Urinary bladder (tissue), 4 donors: ENCODE measurements at places on chromosomes 2 and 18. TPM values are rescaled to one million over a fixed set of nuclear protein-coding genes. Genes with fewer than 3 reads are reported as not detected.

GRCh38 chr2:236861944-236862343, 223.7 kb upstream of the COPS8 start:
- DNase-seq = no peak

The POTEF gene
- not detected for total RNA-seq

DNA sequence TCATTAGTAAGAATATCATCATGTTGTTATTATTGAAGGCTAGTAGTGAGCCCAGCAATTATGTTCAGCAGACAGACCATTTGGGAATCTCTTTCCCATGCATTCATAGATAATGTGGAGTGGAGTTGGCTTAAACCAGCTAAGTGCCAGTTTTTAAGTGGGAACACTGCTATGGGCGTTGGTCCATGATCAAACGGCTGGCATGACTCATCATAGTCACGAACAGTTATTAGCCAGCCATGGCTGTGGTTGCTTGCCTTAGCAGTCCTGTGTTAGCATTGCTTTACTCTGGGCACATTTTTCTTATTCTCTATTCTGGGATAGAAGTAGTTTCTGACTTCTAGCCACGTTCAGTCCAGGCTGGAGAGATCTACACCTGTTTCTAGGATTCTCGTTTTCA, 17.7 kb downstream of the EIF4E2 start:
- DNase-seq = no peak

DNA sequence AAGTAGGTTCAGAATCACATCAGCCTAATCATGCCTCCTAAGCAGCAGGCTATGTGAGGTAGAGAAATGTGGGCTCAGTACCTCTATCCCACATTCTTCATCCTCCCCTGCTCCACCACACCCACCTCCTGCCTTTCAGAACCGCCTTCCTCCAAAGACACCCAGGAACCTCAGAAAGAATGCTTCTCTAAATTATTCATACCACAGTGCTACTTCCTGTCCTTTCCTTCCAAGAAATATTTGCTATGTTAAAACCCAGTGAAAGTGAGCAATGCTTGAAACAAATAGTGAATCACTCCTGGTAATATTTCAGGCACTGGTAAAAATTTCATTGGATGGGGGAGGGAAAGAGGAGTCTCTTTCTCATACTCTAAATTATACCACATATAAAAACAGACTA, 24.0 kb upstream of the CREB1 start:
- DNase-seq = no peak

- no peak for DNase-seq
Measured at GRCh38 chr2:11074246-11074820, 80.9 kb upstream of the SLC66A3 start.

DNA sequence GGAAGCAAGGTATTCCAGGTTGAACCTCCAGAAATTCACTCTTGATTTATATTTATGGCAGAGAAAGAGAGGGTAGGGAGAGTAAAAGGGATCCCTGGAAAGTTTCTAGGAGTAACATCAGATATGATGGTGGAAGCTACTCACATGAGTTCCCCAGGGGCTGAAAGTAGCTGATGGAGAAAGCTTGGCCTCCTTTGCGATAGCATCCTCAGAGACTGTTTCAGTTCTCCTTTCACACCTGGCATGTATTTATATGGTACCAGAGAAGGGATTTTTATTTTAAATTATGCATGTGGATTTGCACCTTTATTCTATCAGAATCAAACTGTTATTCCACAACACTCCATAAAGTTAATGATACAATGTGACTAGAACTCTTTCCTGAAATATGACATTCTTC, 126.3 kb upstream of the OSR1 start:
- no peak for DNase-seq

The SELENOI gene
- total RNA-seq = 27.7 TPM

GRCh38 chr18:33871363-33872025, 293.5 kb downstream of the ASXL3 start:
- no peak for DNase-seq

DNA sequence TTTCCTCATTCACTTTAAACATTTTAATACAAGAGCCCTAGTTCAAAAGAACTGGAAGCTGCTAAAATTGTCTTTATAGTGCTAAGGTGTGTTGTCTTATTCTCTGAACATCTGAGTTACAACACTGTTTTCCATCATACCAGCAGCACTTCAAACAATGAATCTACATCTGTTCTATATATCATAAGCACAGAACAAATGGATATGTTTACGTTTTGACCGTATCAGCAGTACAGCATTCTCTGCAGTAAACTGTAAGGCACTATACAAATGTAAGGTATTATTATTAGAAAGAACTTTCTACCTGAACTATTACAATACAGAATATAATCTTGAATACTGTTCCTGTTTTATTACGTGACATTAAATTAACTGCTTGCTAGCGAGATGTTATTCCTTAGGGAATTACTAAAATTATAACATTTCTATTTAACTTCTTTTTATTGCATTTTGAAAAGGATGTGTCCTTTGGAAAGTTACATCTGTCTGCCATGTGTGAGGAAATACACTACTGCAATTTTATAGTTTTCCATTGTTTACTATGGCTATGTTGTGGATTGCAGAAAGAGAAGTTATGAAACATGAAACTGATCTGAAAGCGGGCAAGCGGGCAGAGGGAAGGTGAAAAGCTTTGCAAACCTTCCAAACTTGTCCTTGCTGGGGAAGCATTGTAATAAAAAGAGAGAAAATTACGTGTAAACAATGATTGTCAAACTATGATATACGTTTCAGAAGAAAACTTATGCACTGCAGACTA, 13.7 kb downstream of the NCKAP1 start:
- no peak for DNase-seq

GRCh38 chr18:3717376-3718025, 267.5 kb downstream of the TGIF1 start:
- DNase-seq = no peak

DNA sequence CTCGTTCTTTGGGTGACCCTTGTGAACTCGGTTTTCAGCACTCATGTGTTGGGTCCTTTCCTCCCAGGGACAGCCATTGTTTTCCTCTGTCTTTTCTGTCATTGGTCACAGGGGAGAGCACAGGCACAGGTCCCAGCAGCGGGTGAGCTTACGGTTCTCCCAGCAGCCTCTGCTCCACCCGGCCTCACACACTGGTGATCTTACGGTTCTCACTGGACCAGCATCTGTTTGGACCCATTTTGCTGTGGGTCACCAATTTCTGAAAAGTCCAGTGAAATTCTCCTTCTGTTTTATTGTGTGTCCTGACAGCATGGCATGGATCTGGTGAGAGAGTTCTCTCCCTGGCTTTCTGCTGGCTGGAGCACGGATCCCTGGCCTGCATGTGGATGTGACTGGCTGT, 49.8 kb upstream of the ANKRD62 start:
- DNase-seq = no peak

GRCh38 chr2:9897846-9898245, 53.6 kb upstream of the GRHL1 start:
- DNase-seq = peak; percentile 2

DNA sequence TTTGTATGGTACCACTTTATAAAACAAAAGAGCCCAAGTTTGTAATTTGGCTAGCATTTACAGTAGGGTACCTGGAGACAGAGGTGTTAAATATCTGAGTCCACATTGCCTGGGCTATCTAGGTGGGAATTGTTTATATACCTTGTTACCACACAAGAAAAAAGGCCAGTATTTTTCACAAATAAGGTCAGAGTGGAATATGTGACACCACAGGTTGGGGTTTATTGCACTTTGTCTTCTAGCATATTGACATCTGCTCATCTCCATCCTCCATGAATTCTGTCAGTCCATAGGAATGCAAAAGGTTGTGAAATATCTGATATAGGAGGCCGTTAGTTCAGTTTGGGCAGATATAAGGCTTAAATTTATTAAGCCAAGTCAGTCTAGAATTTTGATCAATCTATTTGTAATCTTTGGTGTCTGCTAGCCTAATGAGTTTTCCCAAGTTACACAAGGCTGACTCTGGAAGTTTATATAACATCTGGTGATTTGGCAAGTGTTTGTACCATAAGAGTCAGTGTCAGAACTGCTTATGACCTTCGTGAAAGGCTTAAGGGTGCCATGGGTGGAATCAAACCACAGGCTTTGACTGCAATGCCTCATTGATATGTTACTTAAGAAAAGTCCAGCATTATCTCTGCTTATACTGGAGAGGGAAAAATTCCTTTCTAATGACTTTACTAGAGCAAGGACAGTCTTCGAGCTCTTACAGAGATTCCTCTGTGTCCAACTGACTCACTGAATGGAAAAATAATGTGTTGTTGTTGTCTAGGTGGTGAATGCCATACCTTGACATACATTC, 11.3 kb upstream of the DPP4 start:
- no peak for DNase-seq

- no peak for DNase-seq
Measured at GRCh38 chr2:54773838-54774237, 50.4 kb downstream of the EML6 start.

DNA sequence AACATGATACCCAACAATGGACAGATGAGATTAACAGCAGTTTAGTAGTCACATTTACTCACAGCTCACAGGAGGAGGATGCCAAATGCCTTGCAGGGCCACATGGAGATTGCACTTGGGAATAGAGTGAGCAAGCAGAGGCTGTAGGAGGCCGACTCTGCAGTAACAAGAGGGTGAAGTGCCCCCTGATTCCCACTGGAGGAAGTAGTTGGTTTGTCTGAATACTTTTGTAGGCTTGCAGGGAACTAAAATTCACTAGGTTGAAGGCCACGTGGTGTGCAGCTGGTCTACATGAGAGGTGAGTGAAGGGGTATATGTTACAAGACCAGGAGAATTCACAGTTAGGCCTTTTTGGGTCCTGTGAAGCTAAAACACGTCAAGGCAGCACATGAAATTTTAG, 419.3 kb upstream of the TNP1 start:
- DNase-seq = no peak

GRCh38 chr2:190235101-190235500, 84.5 kb downstream of the HIBCH start:
- no peak for DNase-seq

DNA sequence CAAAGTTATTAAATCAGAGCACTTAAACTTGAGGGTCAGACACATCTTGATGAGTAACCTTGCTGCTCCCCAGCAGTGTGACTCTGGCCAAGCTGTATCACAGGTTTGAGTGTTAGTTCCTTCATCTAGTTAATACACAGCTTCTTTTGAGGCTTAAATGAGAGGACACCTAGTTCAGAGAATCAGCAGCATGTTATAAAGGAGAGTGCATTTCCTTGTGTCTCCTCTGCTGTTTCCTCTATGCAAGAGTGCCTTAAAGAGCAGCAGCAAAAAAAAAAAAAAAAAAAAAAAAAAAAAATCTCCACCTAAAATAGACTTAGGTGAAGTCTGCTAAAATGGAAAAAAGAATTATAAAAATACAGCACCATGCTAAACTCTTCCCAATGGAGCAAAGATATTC, 261.9 kb downstream of the TCF4 start:
- DNase-seq = no peak

DNA sequence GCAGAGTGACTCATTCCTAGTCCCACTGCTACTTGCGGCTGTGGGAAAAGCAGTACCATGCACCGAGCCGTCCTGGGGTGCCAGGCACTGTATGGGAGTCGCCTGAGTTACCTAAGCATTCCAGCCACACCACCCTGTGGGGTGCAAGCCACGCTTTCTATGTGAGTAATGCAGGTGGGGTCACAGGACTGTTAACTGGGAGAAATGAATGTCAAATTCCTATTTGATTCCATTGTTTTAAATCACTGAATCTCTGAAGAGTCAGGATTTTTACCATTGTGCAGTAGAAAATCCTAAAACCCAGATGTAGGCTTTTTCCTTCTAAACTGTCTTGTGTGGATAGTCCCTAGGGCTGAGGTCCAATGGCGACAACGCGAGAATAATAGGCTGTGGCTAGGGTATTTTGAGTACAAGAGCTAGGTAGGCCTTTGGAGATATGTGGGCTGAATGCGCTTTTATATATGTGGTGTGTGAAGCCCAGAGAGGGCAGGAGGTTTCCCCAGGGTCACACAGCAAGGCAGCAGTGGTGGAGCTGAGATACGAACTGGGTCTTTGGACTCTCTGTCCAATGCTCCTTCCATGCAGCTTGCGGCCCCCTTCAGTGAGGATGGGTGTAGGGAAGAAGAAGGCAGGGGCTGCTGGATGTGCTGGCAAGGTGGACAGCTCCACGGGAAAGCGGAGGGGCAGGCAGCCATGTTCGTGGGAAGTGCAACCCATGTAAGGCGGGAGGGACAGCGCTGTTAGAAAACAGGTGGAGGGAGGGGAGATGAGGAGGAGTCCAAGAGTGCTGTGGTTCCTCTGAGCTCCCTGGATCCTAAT, 83.2 kb downstream of the DDX1 start:
- no peak for DNase-seq

- no peak for DNase-seq
Measured at GRCh38 chr2:45567974-45568789, 42.9 kb downstream of the SRBD1 start.

The GPR35 gene
- total RNA-seq = 0.63 TPM

GRCh38 chr2:102764083-102764482, 2.3 kb downstream of the TMEM182 start:
- DNase-seq = no peak

The MROH2A gene
- 0.32 TPM for total RNA-seq

GRCh38 chr2:69570474-69570873, 73.1 kb downstream of the AAK1 start:
- no peak for DNase-seq

GRCh38 chr2:207810200-207810788, 40.6 kb upstream of the FZD5 start:
- no peak for DNase-seq

The SFT2D3 gene
- total RNA-seq = 7.2 TPM

- DNase-seq = no peak
Measured at GRCh38 chr2:26727641-26728561, 35.4 kb downstream of the KCNK3 start.

- DNase-seq = no peak
Measured at GRCh38 chr2:181857483-181857882, 34.0 kb upstream of the ITPRID2 start.

The ALLC gene
- 0.16 TPM for total RNA-seq

DNA sequence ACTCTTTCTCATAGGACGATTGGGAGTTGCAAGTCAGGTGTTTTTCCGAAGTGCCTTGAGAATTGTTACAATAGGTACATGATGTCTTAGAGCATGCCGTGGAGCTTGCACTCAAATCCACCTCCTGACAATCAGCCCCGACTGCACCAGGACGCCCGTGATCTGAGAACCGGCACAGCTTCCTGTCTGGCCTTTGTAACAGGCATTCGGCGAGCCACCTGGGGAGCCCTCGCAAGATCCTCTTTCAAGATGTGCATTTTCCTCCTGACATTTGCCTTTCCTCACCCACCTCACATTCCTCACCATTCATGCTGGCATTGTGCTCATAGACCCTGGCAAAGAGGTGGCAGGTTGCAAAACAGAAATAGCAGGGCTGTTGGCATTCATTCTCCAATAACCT, 427.3 kb downstream of the GALR1 start:
- DNase-seq = no peak

- no peak for DNase-seq
Measured at GRCh38 chr2:102117472-102117858, 25.1 kb upstream of the IL1R1 start.

The ARHGAP28 gene
- total RNA-seq = 84.0 TPM

GRCh38 chr2:71256421-71256820, 29.5 kb upstream of the PAIP2B start:
- no peak for DNase-seq

DNA sequence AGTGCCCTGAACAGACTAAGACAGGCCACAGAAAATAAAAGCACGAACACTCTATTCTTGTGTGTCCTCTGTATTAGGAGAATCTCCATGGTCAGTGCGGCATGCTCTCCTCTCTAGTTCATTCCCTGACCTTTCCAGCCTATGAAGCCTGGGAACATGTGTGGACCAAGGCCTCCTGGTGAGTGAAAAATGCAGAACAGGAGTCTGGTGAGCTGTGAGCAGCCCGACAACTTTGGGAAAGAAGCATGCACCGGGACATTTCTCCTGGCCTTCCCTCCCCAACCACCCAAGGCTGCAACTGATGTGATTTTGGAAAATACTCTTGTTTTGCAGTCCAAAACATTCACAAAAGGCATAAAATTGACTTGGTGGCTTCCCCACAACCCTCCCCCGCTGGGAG, 878.3 kb upstream of the ID2 start:
- no peak for DNase-seq

The GAREM1 gene
- 15.9 TPM for total RNA-seq
